ENCODE measurements at places on chromosomes 5 and 9.

GRCh38 chr5:67969631-67970030, 245.9 kb upstream of the PIK3R1 start:
- DNase-seq = no peak

GRCh38 chr9:98365781-98366180, 110.3 kb upstream of the TBC1D2 start:
- DNase-seq = no peak

DNA sequence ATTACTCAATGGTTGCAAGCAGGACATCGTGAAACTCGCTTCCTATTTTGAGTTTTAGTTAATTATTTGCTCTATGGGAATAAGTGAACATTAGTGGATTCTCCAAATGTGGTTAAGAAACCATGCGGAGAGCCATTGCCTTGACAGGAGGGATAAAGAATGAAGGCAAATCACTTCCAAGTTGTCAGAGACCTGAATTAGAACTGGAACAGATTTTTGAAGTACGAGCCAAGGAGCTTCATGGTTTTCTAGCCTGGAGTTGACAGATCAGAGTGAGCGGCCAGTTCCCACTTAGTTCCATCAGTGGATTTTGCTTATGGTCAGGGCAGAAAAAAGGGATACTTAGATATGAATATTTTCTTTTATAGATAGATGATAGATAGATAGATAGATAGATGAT, 171.4 kb upstream of the CDH10 start:
- no peak for DNase-seq

DNA sequence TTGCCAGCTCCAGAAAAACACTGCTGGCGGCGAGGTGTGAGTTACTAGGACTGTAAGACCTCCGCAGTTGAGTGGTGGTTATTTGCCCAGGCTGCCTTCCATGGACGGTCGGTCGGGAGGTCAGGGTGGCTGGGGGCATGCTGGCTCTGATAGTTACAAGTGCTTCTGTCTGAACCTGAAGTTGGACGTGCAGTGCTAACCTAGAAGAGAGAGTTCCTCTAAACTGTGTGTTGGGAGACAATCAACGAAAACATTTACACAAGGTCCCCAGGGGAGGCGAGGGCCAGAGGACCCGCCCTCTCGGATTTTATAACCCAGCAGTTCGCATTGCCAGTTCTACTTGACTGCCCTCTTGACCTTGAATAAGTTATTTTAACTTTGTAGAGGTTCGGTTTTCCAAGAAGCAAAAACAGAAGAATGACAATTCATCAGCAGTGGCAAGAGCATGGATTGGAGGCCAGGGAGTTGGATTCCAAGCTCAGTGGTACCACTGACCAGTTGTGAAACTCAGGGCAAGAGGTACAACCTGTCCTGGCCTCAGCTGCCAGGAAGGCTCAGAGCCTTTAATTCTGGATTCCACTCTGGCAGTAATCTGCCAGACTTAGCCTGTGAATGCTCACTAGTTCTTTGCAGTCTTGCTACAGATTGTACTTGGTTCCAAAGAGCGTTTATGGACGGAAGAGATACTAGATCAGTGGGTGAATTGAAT, 28.7 kb upstream of the PDE8B start:
- no peak for DNase-seq

- no peak for DNase-seq
Observed at GRCh38 chr5:78706825-78707224, 58.3 kb upstream of the LHFPL2 start.

DNA sequence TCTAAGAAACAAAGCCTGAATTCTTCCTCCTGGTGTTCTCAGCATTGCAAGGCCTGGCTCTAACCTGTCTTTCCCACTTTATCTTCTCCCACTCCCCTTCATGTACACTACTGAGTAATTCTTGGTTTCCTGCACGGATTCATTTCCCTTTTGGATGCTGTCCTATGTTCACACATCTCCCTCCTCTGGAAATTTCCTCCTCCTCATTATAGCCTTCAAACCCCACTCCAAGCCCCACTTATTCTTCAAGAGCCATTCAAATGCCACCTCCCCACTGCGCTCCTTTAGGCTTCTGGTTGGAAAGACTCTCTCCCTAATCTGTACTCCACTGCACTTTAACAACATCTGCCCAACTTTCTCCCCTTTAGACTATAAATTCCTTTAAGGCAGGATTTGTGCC, 28.2 kb upstream of the C5orf63 start:
- DNase-seq = peak; percentile 81

- no peak for DNase-seq
Observed at GRCh38 chr9:108033976-108034964, 544.7 kb upstream of the KLF4 start.

GRCh38 chr5:175248416-175248905, 195.5 kb downstream of the DRD1 start:
- no peak for DNase-seq

DNA sequence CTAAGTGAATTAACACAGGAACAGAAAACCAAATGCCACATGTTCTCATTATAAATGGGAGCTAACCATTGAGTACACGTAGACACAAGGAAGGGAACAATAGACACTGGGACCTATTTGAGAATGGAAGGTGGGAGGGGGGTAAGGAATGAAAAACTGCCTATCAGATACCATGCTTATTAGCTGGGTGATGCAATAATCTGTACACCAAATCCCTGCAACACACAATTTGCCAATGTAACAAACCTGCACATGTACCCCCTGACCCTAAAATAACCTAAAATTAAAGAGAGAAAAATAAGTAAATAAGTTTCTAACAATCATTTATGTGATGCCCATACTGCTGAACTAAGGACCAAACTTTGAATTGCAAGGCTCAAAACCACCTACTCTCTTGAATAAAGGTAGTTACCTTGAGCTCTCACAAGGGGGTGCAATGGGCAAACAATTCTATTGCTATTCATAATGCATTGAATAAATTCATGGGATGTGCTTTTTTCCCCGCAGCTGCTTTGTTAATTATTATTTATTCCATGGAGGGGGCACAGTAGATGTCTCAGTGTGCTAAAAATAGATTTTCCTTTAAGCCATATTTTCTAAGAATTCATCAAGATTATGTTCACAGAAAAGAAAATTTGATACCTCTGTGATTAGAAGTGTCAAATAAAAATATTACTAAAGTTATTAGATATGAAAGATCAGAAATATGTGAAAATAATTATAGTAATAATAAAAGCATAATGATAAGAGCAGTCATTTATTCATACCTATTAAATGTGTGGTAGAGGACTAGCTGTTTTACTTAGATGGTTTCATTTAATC, 76.2 kb upstream of the PTPN3 start:
- no peak for DNase-seq

DNA sequence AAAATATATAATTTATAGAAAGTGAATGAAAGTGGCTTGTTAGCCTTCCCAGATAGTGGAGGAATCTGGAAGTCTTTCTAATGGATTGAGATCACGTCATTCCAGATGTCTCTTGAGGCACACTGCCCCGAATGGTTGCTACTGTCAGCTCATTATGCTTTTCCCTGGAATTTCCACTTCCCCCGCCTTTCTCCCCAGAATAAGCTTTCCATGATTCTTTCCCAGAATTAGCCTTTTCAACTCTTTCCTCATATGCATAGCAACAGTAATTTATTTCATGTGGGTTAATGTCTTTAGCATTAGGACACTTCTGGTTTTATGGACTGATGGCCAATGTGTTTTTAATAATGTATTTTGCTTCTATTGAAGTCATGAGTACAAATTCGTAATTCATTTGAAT, 81.5 kb downstream of the PALM2AKAP2 start:
- DNase-seq = no peak

GRCh38 chr5:10339058-10339811, 14.3 kb upstream of the MARCHF6 start:
- no peak for DNase-seq

GRCh38 chr5:115579747-115580173, 22.5 kb downstream of the TICAM2 start:
- DNase-seq = no peak

DNA sequence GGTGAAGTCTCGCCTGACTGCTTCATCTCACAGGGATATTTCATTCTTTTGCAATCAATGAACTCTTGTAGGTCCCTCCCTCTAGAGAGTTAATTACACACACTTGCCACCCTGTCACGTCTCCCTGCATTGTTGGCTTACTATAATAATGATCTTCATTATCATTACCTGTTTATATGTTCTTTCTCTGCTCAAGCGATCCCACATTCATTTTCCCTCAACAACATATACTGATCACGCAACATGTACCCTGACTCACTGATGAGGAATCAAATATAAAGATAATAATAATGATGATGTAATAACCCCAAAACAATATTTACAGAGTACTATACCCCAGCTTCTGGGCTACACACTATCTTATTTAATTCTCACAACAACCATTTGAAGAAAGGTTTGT, 88.5 kb downstream of the FEM1C start:
- no peak for DNase-seq

DNA sequence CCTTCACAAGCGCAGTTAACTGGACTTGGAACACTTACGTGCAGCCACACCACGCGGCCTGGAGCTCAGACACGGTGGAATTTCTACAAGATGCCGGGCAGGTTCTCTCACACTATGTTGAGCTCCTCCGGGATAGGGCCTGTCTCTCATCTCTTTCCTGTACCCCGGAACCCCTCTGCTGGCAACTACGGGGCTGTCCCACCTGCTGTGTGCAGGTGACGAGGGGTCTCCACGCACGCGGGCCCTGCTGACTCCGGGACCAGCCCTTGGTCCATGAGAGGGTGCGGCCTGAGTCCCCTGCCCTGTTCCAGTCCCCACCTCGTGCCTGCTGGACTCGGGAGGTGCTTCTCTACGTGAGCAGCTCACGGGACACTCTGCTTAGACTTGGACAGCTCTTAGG, 40.1 kb downstream of the SLC6A3 start:
- no peak for DNase-seq

DNA sequence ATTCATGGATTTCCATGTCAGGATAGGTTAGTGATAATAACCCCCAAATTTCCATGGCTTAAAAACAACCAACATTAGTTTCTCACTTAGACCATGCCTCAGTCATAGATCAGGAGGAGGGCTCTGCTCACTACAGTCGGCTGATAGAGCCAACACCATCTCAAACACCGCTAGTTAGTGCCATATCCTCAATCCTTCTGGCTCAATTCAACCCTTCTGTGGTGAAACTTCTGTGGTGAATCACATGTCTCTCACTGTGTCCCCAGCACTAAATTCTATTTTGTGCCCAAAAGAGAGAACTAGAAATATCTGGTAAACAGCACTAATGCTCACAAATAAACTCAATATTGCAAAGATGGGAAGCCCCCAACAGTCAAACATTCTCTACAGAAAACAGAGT, 21.1 kb downstream of the ECPAS start:
- DNase-seq = no peak

DNA sequence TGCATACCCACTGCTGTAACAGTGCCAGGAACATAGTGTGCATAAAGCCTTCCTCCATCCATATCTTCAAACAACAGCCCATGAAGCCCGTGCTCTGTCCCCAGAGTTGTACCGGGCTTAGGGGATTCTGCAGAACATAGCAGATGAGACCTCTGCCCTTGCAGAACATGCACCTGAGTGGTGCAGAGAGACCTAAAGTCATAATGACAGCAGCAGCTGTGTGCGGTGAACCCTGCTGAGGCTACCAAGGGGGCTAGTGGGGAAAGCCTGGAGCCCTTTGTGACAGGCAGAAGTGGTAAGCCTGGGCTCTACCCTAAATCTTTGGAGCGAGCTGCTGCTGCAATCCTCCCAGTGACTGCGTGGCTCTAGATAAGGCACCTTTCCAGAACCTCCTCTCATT, 32.2 kb upstream of the BRD3 start:
- DNase-seq = no peak

DNA sequence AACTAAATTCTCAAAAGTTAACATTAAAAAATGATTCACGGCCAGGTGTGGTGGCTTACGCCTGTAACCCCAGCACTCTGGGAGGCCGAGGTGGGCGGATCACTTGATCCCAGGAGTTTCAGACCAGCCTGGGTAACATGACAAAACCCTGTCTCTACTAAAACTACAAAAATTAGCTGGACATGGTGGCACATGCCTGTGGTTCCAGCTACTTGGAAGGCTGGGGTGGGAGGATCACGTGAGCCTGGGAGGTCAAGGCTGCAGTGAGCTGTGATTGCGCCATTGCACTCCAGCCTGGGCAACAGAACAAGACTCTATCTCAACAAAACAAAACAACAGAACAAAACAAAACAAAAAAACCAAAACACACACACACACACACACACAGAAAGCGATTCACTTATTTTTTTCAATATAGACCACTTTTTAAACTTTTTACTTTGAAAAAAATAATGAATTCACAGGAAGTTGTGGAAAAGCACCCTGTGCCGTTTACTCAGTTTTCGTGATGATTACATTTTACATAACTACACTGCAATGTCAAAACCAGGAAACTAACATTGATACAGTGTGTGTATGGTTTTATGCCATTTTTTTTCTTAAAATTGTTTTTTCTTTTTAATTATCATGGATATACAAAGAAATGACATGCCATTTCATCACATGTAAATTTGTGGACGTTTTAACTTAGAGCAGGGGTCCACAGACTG, 73.7 kb downstream of the TENT4A start:
- DNase-seq = no peak

GRCh38 chr9:15219546-15219945, 87.5 kb downstream of the TTC39B start:
- no peak for DNase-seq

GRCh38 chr5:73435759-73436534, 12.6 kb downstream of the FOXD1 start:
- no peak for DNase-seq

- no peak for DNase-seq
Observed at GRCh38 chr9:37107701-37108100, 12.7 kb upstream of the ZCCHC7 start.

DNA sequence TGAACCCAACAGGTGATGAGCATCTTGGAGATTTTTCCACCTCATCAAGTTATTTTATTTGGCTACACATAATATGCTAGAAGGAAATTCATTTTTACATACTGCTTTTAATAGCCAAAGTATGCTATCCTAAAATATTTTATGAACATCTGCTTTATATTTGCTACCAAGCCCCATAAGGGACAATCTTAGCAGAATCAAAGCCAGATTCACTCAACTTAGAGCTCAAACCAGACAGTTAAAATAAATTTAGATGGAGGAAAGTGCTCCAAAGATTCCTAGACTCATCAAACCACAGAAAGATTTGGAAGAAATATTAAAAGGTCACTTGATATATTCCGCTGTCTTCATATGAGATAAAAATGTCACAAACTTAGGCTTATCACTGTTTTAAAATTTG, 637.1 kb upstream of the CCNG1 start:
- no peak for DNase-seq

GRCh38 chr9:38642951-38643814, 22.8 kb upstream of the ANKRD18A start:
- DNase-seq = no peak

DNA sequence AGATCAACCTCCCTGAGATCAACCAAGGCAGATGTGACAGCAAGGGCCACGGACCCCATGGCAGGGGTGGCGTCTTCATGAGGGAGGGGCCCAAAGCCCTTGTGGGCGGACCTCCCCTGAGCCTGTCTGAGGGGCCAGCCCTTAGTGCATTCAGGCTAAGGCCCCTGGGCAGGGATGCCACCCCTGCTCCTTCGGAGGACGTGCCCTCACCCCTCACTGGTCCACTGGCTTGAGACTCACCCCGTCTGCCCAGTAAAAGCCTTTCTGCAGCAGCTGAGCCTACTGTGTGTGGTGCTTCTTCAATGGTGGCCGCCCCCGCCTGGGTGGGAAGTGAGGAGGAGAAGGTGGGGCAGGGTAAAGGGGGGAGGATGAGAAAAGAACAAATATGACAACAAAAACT, 8.3 kb downstream of the GPX3 start:
- DNase-seq = no peak
